Stimulated activated CD8-positive, alpha-beta memory T cell treated with anti-CD3 and anti-CD28 coated beads, Interleukin-7, amount 100 ng/mL, for 1 hour (primary cell): ENCODE measurements at places on chromosomes 3 and 15.

DNA sequence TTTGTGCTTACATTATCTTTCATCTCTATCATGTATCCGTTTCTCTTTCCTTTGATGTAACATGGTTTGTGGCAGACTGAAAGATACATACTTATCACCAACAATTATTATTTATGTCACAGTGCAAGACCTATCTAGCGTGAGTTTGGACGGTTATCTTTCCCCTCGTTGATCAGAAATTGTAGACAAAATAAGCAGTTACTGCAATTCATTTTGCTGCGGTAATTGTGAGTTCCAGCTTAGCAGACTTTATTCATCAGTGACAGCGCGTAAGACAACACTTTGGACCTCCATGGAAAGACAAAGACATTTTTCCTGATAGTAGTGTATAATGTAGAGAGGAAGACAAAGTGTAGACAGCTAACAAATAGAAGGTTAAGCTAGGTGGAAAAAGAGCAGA lies 51.0 kb upstream of the UTS2B start:
- DNase-seq, result no peak

GRCh38 chr15:49075881-49076280 lies 29.6 kb upstream of the SECISBP2L start:
- DNase-seq, result no peak

GRCh38 chr3:173920386-173920785 lies 522.8 kb downstream of the NLGN1 start:
- no peak for DNase-seq

- DNase-seq, result no peak
These were observed 253 bp downstream of the IFT80 start for GRCh38 chr3:160398820-160399124.

DNA sequence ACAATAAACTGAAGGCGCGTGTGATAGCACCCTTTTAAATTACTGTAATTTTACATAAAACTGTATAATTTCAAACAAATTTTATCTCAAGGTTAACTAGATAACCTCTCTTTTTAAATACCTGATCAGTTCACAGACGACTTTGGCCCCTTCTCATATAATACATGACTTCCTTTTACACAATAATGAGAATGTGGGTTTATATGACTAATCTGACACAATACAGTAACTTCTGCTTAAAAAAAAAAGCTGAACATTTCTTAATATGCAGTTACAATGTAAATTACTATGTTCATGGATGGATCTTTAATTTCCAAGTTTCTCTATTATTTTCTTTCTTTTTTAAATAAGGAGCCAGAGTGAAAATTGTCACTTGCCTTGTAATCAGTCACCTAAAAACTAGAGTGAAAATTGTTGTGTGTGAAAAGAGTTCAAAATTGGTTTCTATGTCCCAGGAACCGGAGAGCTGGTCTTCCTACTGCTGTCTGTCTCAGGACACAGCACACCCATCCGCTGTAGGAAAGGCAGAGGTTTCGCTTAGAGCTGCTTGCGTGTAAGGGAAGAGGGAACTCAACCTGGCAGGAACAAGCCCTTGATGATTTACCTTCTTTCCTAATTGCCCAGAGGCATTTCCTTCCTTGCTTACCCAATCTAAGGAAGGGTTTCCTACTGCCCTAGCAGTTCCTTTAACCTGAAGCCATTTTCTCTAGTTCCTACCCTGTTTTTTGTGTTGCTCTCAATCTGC lies 33.3 kb downstream of the PLD1 start:
- DNase-seq, result no peak

GRCh38 chr3:72161881-72162595 lies 377.1 kb upstream of the PROK2 start:
- DNase-seq, result no peak
